ENCODE measurements at places on chromosomes 16 and 17.

- no peak for DNase-seq
Observed at GRCh38 chr16:4748682-4749411, 14.5 kb downstream of the DNAAF8 start.

DNA sequence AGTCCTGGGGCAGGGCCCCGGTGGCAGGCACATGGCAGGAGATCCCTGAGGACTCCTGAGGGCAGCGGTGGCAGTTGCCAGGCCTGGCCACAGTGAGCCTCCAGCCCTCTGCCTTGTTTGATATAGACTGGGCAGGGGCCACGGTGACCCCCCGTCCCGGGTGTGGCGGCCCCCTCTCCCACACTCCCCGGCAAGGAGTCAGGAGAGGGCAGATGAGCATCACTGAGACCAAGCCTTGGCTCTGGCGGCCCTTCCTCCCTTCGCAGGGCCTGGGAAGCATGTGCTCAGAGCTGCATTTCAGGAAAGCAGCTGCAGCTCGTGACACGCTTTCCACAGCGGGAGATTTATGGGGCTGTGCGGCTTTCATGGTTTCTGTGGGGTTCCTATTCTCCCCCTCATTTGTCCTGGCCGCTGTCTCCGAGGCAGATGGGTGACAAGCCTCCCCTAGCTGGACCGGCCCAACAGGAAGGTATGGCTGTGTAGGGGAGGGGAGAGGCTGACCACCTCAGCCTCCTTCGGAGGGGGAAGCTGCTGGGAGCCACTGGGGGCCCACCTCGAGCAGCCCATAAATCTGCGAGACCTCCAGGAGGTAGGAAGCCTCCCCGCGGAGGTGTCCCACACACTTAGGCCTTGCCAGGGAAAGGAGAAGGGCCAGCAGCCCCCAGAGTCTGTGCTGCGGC, 211.4 kb downstream of the NTN1 start:
- DNase-seq = no peak

- no peak for DNase-seq
Observed at GRCh38 chr17:32871746-32872145, 5.2 kb downstream of the MYO1D start.

DNA sequence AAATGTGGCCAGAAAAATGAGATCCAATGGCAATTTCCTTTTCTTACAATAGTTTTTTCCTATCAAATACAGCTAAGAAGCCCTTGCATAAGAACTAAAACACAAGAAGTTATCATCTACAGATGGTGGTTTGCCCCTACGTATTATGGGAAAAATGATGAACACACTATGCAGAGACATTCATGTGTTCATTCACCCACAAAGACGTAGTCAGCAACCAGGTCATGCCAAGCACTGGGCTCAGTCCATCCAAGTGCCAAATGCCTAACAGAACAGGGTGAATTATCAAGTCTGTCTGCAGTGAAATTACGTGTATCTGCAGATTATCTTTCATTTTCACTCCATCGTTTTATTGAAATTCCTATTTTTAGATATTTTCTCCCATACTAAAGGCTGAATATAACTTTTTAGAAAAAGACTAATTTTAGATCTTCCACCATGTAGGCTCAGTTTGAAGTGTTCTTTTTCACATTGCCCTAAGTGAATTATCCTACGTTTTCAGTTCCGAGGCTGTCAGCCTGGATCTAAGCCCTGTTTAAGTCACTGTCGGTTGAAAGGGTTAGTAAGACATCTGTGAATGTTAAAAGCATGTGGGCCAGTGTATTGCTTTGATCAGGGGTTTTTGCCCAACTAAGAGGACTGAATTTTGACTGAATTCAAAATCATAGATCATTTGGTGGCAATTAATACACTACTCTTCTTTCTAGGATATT, 78.1 kb upstream of the DHX40 start:
- no peak for DNase-seq

GRCh38 chr16:54957403-54958166, 26.9 kb downstream of the IRX5 start:
- DNase-seq = no peak

DNA sequence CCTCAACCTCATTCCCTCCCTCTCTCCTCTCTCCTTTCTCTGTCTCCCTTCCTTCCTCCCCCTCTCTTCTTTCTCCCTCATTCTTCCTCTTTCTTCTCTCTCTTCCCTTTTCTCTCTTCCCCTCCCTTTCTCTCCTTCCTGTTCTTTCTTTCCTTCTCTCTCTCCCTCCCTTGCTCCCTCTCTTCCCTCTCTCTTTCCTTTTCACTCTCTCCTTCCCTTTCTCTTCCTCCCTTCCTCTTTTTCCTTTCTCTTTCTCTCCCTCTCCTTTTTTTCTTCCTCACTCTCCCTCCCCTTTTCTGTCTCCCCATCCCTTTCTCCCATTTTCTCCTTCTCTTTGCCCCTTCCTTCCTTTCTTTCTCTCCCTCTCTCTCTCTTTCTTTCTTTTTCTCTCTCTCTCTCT, 7.9 kb upstream of the ELAC2 start:
- no peak for DNase-seq

DNA sequence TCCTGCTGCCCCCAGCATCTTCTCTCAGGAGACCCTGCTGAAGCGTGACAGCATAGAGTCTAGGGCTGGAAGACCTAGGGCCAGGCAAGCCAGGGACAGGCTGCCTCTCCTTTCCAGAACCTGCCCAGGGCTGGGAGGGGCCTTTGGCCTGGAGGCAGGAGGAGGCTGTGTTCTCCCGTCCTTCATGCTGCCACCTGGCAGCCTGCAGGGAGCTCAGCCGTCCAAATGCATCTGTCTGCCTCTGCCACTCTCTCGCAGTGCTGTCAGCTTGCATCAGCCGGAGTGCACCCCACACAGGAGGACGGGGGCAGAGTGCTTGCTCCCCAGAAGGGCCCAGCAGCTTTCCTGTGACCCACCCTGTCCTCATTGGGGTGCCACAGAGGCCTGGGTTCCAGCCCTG, 31.3 kb downstream of the ARHGAP23 start:
- DNase-seq = no peak

- DNase-seq = peak; percentile 45
Observed at GRCh38 chr17:44308320-44308818, at the start of gene RUNDC3A. TSS of gene RUNDC3A (plus strand) at chr17:44308601. CDS start at chr17:44308833, 232 bp downstream.

DNA sequence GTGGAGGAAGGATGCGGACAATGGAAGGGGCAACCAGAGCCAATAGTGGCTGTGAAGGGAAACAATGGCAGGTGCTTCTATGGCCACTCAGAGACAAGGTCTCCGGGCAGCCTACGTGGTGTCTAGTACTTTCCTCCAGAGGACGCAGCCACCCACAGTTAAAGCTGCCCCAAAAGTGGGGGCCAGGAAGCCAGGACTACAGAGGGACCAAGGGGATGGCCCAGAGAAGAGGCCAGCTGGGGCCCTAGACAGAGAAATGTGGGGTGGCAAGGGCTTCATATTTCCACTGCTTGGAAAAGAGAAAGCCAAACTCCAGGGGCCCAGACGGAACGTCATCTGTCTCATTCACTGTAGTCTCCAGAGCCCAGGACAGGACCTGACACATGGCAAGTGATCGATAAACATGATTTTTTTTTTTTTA, 837 bp upstream of the PER1 start:
- no peak for DNase-seq

DNA sequence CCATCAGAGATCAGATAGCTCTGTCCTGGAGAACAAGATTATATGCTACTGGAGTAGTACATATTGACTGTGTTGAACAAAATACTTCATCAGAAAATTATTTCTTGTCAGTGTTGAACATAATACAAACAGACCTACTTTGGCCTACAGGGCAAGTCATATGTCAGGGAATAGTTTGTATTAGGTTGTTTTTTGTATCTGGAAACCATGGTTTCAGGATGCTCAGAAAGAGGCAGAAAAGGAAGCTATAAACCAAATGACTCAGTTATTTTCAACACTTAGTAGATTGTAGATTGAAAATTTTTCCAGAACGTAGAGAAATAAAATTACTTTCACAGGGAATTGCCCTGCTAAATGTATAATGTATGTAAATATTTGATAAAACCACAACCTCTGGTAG, 198.4 kb downstream of the CYB561 start:
- DNase-seq = no peak

- no peak for DNase-seq
Observed at GRCh38 chr17:28863953-28864352, 9.1 kb downstream of the ERAL1 start.

GRCh38 chr17:2700030-2700490, 11.5 kb downstream of the CLUH start:
- DNase-seq = no peak

- no peak for DNase-seq
Observed at GRCh38 chr16:76464955-76465620, 187.9 kb downstream of the CNTNAP4 start.

DNA sequence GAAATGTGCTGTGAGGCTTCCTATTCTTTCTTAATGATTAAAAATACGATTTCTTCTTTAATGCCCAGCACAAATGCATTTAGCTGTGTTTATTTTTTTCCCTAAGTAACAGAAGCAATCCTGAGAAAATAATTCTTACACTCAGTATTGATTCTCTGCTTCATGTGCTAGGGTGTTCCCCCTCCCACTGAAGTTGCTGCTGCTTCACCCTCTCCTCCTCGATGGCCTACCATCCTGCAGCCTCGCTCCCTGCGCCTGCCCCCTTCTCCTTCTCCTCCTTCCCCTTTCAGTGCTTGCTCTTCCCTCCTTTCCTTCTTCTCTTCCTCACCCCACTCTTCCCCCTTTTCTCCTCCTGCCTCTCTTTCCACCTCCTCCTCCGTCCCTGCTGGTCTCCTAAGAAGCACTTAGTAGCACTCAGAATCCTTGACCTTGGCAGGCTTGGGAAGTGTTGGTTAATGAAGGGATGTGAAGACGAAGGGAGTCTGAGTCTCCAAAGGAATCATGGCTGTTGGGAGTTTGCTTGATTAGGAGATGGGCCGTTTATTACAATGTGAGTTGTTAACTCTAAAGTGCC, 119.7 kb downstream of the RPTOR start:
- DNase-seq = no peak

DNA sequence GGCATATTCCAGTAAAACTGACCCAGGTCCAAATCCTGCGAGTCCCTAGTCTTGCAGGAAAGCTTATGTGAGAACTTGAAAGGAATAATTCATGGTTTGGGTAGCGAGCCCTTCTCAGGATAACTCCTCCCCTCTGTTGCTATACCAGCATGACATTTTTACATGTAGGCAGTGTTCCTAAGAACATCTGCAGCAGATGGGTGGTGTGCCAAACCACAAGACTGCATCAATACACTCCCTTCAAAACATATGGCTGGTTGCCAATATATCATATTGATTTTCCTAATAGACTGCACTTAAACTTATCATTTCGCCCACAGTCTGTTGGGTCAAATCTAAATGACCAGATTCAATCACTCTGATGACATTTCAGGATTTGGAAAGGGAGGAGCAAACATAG, 19.9 kb downstream of the PSME3IP1 start:
- DNase-seq = no peak

DNA sequence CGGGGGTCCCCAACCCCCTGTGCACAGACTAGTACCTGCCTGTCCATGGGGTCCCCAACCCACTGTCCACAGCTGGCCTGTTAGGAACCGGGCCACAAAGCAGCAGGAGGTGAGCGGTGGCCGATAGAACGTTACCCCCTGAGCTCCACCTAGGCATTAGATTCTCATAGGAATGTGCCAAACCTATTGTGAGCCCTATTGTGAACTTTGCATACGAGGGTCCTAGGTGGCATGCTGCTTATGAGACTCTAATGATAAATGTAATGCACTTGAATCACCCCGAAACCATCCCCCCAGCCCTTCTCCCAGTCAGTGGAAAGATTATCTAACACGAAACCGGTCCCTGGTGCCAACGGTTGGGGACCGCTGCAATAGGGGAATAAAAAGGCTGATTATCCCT, 1.5 kb downstream of the REXO5 start:
- DNase-seq = no peak

GRCh38 chr17:69565447-69565846, 150.9 kb downstream of the MAP2K6 start:
- no peak for DNase-seq

DNA sequence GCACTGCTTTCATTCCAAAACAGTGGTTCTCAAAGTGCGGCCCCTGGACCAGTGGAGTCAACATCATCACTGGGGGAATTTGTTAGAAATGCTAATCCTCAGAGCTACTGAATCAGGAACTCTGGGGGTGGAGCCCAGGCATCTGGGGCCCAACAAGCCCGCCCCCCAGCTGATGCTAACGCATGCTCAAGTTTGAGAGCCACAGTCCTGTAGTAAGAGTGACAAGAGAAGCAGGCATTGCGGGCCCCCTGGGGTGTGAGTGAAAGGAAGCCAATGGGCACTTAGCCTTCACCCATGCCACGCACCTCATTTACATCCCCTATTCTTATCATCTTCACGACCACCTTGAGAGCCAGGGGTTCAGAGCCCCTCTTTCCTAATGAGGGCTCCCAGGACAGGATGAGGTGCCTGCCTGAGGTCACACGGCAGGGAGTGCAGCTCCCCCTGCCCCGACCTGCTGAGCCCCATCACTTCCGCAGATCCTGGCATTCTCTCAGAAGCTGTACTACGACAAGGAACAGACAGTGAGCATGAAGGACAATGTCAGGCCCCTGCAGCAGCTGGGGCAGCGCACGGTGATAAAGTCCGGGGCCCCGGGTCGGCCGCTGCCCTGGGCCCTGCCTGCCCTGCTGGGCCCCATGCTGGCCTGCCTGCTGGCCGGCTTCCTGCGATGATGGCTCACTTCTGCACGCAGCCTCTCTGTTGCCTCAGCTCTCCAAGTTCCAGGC, 9.1 kb downstream of the CA4 start:
- no peak for DNase-seq

DNA sequence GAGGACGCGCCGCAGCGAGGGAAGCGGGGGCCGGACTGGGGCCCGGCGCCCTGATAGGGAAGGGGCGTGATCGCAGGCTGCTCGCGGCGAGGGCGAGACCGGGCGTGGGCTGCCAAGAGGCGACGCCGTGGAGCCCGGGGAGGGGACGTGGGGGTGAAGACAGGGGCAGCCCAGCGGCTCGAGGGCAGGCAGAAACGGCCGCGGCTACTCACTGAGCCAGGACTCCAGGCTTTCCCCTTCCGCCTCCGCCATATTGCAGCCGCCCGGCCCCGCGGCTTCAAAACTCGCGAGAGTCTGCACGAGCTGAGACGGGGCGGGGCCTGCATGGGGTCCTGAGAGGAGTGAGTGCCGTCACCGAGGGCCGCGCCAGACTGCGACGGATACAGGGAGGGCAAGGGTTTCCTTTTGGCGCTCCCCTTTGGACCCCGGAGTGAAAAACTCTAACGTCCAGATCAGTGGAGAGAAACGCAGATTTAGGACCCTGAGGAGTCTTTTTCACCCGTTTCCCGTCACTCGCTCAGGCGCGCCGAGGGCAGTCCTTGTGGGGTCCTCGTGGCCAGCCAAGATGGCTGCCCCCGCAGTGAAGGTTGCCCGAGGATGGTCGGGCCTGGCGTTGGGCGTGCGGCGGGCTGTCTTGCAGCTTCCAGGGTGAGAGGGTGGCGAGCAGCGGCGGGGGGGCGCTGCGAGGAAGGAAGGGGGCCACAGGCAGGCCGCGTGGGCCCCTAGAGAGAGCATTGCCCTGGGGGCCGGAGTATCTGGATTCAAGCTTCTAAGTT, at the start of the genes GGA3 and MRPS7:
Gene GGA3, minus strand, starts transcription at position 271 of the 776 bp plus-strand sequence. Its CDS starts 19 bp downstream, at position 252.
Gene MRPS7, plus strand, starts transcription at position 544 of the 776 bp plus-strand sequence. Its CDS starts 22 bp downstream, at position 566.
- peak; percentile 98 for DNase-seq

GRCh38 chr17:50955160-50955559, 89.0 kb upstream of the TOB1 start:
- no peak for DNase-seq

- no peak for DNase-seq
Observed at GRCh38 chr17:57607553-57608120, 137.5 kb downstream of the CCDC182 start.

GRCh38 chr17:57412520-57413096, 156.3 kb downstream of the MSI2 start:
- DNase-seq = no peak
